Effector memory CD4-positive, alpha-beta T cell (primary cell): ENCODE measurements at places on chromosomes 11 and 22.

GRCh38 chr11:43944761-43945311 is 2.4 kb downstream of the C11orf96 start:
- H3K27me3 ChIP-seq = peaks cover 28% of the 10 kb centered on the region
- DNase-seq = peak; percentile 36
- H3K4me3 ChIP-seq = no peak overlapping the region
- H3K4me1 ChIP-seq = peaks cover 16% of the 10 kb centered on the region
- no peaks in the 10 kb centered on the region for H3K36me3 ChIP-seq
- H3K27ac ChIP-seq = no peak overlapping the region

DNA sequence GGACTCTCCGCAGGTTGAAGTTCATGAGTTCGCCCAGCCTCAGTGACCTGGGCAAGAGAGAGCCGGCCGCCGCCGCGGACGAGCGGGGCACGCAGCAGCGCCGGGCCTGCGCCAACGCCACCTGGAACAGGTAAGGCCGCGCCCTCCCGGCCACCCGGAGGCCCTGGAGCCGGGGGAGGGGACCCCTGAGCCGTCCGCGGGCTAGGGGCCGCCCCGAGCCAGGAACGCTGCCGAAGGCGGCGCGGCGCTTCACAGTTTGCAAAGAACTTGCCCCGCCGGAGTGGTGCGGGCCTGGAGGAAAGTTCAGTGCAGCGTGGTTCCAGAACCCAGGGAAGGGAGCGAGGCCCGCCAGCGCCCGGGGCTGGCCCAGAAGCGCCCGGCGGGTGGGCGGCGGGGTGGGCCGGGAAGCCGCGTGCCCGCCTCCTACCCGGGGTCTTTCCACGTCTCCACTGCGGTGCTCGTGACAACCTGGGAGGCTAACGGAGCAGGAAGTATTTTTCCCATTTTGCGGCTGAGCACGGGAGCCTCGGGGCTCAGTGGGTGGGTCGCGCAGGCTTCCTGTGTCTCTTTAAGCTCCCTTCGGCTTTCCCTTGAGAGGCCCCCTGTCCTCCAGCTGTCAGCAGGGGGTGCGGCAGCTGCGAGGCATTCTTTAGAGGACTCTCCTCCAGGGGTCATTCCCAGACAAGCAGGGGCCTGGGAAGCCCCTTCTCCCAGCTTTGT is 635 bp downstream of the PRR5 start:
- no peak for DNase-seq
- H3K36me3 ChIP-seq = peaks cover 6% of the 10 kb centered on the region
- H3K27ac ChIP-seq = peak overlapping the region; percentile 21
- H3K4me3 ChIP-seq = peak overlapping the region; percentile 68
- H3K27me3 ChIP-seq = no peaks in the 10 kb centered on the region
- H3K4me1 ChIP-seq = peaks cover 20% of the 10 kb centered on the region

GRCh38 chr11:117884994-117885393 is 8.5 kb upstream of the FXYD6 start:
- no peaks in the 10 kb centered on the region for H3K4me1 ChIP-seq
- no peak overlapping the region for H3K27ac ChIP-seq
- H3K27me3 ChIP-seq = no peaks in the 10 kb centered on the region
- no peak overlapping the region for H3K4me3 ChIP-seq

GRCh38 chr11:121567995-121568394 is 115.2 kb upstream of the SORL1-AS1 start:
- H3K27ac ChIP-seq = no peak overlapping the region
- H3K4me3 ChIP-seq = no peak overlapping the region
- H3K36me3 ChIP-seq = peaks cover 73% of the 10 kb centered on the region
- H3K4me1 ChIP-seq = no peaks in the 10 kb centered on the region
- no peak for DNase-seq

DNA sequence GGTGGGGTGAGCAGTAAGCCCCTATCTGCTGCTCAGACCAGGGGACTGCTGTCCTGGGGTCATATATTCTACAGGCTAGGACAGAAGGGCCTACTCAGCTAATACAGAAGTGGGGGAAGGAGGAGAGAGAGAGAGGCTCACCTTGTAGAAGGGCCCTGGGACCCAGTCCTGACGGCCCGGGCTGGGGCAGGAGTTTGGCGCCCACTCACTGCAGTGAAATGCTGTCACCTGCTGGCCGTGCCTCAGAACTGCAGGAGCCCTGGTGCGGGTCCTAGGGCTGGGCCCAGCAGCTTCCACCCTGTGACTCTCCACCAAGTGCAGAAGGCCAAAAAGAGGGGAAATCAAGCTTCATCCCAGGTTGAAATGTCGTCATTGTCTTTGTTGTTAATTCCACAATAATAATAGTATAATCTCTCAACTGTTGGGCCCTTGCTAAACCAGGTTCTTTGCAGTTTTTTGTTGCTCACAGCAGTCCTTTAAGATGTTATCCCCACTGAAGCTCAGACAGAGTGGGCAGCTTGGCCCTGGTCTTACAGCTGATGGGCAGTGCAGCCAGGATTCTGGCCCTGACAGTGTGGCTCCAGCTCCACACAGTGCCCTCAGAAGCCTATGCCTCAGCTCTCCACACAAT is 29.6 kb downstream of the TRIM29 start:
- DNase-seq = no peak
- H3K27me3 ChIP-seq = no peaks in the 10 kb centered on the region
- H3K4me3 ChIP-seq = no peak overlapping the region
- no peaks in the 10 kb centered on the region for H3K4me1 ChIP-seq

DNA sequence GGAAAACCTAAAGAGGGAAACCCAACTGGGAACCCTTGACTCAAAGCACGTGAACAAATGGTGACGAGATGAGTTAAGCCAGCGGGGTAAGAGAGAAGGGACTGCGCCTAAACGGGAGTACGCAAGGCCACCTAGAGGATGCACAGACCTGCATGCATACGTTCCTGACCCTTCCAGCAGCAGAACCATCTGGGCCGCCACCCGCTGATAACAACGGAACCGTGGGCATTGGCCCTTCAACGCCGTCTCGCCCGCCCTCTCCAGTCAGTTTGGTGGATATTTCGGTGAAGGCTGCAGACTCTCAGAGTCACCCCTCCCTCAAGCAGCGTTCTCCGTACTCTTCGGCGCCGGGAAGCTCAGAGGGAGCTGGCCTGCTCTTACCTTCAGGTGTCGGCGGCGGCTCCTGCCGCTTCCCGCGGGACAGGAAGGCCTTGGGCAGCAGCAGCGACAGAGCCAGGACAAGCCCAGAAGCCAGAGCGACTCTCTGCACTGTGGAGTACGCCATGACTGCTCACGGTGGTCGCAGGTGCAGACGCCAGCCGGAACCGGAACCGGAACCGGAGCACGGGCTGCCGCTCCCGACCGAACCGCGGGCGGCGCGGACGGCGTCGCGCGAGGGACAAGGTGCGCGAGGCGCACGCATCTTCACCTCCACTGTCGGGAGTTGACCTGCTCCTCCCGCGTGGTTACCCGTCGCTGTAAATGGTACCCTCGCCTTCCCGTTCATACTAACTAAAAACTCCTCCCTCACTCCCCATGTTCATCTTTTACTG is at the start of gene RIC3:
RIC3 (minus strand) TSS at position 541 of the 773 bp plus-strand sequence; CDS start at position 505, 36 bp downstream.
- no peak within 1 kb of the TSS for H3K27ac ChIP-seq
- DNase-seq = peak; percentile 6
- H3K4me1 ChIP-seq = no peaks in the 10 kb centered on the region
- H3K4me3 ChIP-seq = peak within 1 kb of the TSS; percentile 79

DNA sequence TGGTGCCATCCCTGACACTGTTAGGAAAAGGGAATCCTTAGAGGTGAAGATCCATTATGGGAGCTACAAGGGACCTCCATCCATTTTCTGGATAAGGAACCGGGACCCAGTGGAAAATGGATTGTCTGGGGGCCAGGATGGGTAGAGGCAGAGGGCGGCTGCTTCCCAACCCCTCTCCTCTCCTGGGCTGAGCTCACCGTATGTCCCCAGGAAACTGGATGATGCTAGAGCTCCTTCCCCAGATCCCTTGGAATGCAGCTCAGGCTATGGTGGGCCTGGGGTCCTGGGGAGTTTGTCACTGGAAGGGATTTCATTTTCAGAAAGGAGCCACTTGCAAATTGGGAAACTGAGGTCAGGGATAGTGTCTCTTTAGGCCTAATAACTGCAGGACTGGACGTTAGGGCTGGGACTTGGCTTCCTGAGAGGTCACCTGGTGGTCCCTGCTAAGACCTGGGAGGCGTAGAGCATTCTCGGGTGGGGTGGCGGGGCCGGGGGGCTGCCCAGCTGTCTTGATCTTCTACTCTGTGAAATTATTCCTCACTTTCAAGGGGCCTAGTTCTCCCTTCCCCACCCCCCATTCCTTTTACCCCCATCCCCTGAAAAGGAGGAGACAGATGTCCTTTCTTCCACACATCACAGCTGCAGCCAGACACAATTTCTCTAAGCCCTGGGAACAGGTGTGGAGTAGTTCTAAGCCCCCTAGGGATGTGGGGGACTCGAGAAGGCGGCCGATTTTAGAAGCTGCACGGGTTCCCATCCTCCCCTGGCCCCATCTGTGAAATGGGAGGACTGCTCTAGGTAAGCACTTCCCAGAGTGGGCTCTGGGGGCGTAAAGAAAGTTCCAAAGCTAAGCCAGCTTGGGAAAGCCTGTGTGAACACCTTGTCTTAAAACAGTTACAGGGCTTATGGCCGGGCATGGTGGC is 99.8 kb downstream of the PKNOX2 start:
- no peak overlapping the region for H3K4me3 ChIP-seq
- DNase-seq = no peak
- H3K4me1 ChIP-seq = no peaks in the 10 kb centered on the region
- no peaks in the 10 kb centered on the region for H3K36me3 ChIP-seq

- H3K4me3 ChIP-seq = no peak overlapping the region
- H3K27ac ChIP-seq = no peak overlapping the region
- DNase-seq = no peak
- H3K36me3 ChIP-seq = no peaks in the 10 kb centered on the region
Measured at GRCh38 chr22:21984793-21985192, 2.2 kb upstream of the TOP3B start.

- H3K4me1 ChIP-seq = no peaks in the 10 kb centered on the region
- no peak overlapping the region for H3K4me3 ChIP-seq
- no peak for DNase-seq
- H3K36me3 ChIP-seq = no peaks in the 10 kb centered on the region
Measured at GRCh38 chr22:49570032-49570848, 257.4 kb downstream of the BRD1 start.

DNA sequence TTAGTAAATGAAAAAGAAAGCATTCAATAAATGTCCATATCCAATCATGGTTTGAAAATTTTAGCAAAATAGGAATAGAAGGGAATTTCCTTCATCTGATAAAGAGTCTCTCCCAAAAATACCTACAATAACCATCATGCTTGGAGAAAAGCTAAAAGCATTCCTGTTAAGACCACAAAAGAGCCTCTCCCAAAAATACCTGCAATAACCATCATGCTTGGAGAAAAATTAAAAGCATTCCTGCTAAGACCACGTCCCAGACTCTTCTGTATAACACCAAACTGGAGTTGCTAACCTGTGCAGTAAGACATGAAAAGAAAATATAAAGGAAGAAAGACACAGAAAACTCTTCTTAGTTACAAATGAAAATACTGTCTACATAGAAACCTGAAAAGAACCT is 69.4 kb downstream of the LINC01488 start:
- H3K4me1 ChIP-seq = no peaks in the 10 kb centered on the region
- DNase-seq = no peak
- H3K27me3 ChIP-seq = no peaks in the 10 kb centered on the region
- H3K4me3 ChIP-seq = no peak overlapping the region
- no peaks in the 10 kb centered on the region for H3K36me3 ChIP-seq

DNA sequence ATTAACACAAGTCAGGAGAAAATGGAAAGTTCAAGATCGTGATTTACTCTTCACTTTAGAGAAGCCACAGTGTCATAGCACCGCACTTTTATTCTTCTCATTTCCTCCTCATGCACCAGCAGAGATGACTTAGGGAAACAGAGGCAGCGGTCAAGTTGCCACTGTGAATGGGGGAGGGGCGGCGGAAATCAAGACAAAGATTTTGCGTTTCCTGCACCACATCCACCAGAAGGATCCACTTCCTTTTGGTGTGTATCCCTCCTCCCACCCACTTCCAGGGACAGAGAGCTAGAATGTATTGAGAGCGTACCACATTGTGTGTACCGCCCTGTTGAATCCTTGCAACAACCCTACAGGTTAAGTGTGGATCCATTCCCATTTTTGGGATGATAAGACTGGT is 21.8 kb downstream of the TSPAN18 start:
- DNase-seq = no peak
- no peaks in the 10 kb centered on the region for H3K36me3 ChIP-seq
- peaks cover 21% of the 10 kb centered on the region for H3K4me1 ChIP-seq
- no peaks in the 10 kb centered on the region for H3K27me3 ChIP-seq
- no peak overlapping the region for H3K27ac ChIP-seq
- no peak overlapping the region for H3K4me3 ChIP-seq

- no peak overlapping the region for H3K4me3 ChIP-seq
- no peak overlapping the region for H3K27ac ChIP-seq
- H3K27me3 ChIP-seq = peaks cover 13% of the 10 kb centered on the region
- no peak for DNase-seq
- H3K36me3 ChIP-seq = peaks cover 56% of the 10 kb centered on the region
Measured at GRCh38 chr11:72235351-72236057, 8.5 kb downstream of the PHOX2A start.

- H3K4me1 ChIP-seq = no peaks in the 10 kb centered on the region
- no peak overlapping the region for H3K27ac ChIP-seq
- no peaks in the 10 kb centered on the region for H3K36me3 ChIP-seq
- H3K4me3 ChIP-seq = no peak overlapping the region
- H3K27me3 ChIP-seq = no peaks in the 10 kb centered on the region
- DNase-seq = no peak
Measured at GRCh38 chr22:48306284-48306683, 1521.4 kb downstream of the BRD1 start.
